ENCODE measurements at places on chromosomes 4 and X. TPM values are rescaled to one million over a fixed set of nuclear protein-coding genes. Genes with fewer than 3 reads are reported as not detected.

DNA sequence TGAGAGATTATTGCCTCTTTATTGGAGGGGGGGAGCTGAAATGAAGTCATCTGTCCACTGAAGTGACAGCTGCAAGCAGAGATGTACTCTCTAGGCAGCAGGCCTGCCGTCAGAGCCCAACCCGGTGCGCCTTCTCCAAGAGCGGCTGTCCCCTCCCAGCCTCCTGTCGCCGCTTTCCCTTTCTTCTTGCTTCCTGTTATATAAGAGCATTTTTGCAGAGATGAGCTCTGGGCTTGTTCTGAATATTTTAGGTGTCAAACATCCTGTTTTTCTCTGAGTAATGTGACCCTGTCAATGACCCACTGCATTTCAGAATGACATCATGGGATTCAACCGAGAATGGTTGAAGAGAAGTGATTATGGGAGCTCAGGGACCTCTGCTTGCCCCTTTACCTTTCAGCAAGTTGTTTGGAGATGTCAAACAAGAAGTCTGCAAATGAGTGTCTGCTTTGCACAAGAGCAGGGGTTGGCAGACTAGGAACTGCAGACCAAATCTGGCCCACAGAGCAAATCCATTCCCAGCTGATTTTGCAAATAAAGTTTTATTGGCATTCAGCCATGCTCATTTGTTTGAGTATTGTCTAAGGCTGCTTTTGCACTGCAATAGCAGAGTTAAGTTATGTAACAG is 79.9 kb downstream of the SLC9A6 start:
- no peaks in the 10 kb centered on the region for H3K4me1 ChIP-seq
- H3K27me3 ChIP-seq: no peaks in the 10 kb centered on the region
- peak; percentile 62 for DNase-seq
- H3K36me3 ChIP-seq: no peaks in the 10 kb centered on the region
- H3K4me3 ChIP-seq: no peak overlapping the region

The NLGN3 gene
- total RNA-seq: 4.0 TPM

DNA sequence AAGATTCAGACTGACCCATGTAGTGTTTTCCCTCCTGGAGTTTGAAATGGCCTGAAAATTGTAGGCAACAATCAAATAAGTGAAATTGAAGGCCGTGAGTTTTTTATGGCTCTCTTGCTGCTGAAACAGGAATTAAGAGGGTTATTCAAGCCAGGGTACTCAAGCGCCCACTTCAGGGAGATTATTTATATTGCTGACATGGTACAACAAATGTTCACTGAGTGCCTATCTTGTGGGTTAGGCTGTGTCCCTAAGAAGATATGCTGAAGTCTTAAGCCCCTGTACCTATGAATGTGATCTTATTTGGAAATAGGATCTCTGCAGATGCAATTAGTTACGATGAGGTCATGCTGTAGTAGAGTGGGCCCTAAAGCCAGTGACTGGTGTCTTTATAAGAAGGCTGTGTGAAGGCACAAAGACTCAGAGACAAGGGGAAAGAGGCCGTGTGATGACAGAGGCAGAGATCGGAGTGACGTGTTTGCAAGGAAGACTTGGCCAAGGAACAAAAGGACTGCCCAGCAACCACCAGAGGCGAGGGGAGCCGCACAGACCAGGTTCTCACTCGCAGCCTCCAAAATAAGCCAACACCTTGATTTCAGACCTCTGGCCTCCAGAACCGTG is 72.9 kb downstream of the MED28 start:
- no peak overlapping the region for H3K4me3 ChIP-seq
- H3K36me3 ChIP-seq: no peaks in the 10 kb centered on the region
- no peak for DNase-seq
- H3K27ac ChIP-seq: no peak overlapping the region
- H3K27me3 ChIP-seq: no peaks in the 10 kb centered on the region

- H3K27ac ChIP-seq: no peak overlapping the region
- no peak for DNase-seq
- no peaks in the 10 kb centered on the region for H3K36me3 ChIP-seq
- H3K27me3 ChIP-seq: no peaks in the 10 kb centered on the region
- H3K4me1 ChIP-seq: no peaks in the 10 kb centered on the region
These were observed 518.8 kb downstream of the RAB28 start for GRCh38 chr4:12965334-12965733.

The AMMECR1 gene
- total RNA-seq: 10.0 TPM

All from natural killer cell (primary cell).